ENCODE measurements at places on chromosomes 16 and 17.

DNA sequence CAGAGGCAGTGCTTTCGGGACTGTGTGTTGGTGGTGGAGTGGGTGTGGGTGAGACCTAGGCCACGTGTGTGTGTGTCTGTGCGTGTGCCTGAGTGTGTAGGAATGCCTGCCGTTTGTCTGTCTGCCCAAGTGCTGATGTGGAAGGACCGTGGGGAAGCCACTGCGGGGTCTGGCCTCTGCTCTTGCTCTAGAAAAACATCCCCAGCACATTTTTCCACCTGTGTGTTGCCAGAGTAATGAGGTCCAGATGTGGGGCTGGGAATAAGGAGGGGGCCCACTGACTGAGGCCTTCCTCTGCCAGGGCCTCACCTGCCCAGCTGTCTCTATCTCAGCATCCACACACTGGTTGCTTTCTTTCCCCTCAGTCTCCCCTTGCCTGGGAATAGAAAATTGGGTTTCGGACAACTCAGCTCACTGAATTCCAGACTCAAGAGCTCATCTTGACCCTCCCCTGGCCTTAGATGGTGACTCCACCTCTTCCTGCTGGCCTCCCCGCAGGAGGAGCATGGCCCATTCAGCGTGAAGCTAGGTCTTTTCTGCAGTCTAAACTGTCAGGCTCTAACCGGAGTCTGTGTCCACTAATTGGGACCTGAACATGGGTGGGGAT is 7.6 kb downstream of the SGCA start:
- peak; percentile 97 for DNase-seq

DNA sequence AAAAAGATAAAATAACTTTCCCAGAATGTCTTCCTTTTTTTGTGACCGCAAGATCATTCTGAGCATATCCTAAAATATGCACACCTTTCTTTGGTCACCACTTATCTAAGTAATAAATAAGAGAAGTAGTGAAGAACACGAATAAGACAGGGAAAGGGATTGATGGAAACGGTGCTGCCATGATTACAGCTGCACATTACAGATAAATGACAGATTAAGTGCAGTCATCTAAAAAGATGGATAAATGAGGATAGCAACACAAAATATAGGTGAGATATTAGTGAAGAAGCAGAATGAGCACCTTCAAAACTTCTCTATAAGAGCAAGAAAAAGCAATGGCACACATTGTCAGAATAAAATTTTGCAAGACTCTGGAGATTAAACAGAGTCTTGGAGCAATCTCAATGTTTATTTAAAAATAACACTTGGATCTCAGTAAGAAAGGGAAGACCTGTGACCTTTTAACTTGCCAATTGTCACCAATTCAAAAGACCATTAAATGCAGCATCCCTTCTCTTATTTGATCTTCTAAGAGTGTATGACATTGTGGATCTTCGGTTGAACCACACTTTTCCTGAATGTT is 567.1 kb downstream of the KCNJ2 start:
- no peak for DNase-seq

- DNase-seq = no peak
Measured at GRCh38 chr17:59520251-59520650, 45.2 kb upstream of the DHX40 start.

GRCh38 chr16:15641753-15642556 is 999 bp downstream of the MARF1 start:
- no peak for DNase-seq

DNA sequence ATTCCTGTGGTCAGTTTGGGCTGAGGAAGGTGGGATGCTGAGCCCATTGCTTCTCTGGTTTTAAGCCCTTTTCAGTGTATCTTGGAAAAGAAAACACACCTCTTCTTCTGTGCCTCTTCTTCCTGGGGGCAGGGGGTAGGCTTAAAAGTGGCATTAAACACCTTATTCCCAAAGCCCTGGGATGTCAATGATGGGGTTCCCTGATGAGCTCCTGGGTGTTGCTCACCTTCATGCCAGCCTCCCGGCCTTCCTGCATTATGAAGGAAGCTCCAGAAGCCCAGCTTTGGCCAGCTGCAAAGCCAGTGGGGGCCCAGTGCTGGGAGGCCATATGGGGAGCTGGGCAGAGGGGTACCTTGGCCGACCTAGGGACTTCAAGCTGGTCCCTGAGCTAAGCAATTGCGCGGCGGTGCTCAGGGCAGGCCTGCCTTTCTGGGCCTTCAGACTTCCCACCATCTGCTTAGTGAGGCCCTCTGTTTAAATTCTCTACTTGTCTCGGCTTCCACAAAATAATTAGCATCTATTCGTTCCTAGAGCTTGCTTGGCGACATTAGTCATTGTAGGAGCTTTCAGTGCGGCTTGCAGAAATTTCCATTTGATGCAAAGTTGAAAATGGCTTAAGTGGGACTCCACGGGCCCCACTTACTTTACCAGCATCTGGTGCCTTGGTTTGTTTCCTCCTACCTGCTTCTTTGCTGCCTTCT is 121.7 kb upstream of the NLRP1 start:
- no peak for DNase-seq

DNA sequence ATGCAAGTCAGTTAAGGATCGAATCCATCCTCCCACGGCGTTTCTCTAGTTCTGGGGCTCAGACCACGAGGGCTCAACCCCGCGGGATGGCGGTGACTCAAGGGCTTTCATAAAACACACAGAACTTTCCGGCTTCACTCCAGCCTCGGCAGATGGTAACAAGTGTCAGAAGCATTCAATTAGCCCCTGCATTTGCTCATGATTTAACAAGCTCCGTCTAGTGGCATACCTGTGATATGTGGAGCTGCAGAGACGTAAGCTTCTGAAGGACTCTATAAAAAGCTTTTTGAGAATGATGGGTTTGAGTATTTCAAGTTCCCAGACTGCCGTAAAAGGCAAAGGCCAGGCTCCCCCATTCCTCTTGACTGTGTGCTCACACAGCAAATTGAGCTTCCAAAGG is 91.3 kb upstream of the SEC14L1 start:
- DNase-seq = peak; percentile 9

- peak; percentile 9 for DNase-seq
Measured at GRCh38 chr17:20997711-20998570, 44.9 kb downstream of the USP22 start.

- DNase-seq = no peak
Measured at GRCh38 chr16:47395733-47396498, 64.9 kb downstream of the ITFG1 start.

Data from EH (cell line).